ENCODE measurements at places on chromosomes 13 and 19.
A peak's percentile ranks its signal among the peaks of the same experiment; 100 is the strongest.

- no peak for DNase-seq
These were observed 21.1 kb upstream of the ZSCAN18 start for GRCh38 chr19:58118979-58119733.

DNA sequence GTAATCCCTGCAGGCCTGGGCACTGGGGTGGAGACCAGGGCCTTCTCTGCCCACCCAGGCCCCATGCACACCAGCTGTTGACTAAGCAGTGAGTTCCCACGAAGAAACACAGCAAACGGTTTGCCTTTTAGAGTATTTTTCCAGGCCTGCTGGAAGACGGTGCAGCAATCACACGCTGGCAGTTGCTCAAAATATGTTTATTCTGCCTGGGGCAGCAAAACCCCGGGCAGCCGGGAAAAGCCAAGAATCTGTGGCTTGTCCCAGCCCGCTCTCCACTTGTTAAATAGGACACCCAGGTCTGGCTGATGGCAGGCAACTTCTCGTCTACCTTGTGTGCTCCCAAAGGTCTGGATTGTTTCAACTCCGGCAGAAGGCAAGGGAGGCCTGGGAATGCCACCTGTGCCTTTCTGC is 40.8 kb downstream of the GGACT start:
- peak; percentile 54 for DNase-seq

DNA sequence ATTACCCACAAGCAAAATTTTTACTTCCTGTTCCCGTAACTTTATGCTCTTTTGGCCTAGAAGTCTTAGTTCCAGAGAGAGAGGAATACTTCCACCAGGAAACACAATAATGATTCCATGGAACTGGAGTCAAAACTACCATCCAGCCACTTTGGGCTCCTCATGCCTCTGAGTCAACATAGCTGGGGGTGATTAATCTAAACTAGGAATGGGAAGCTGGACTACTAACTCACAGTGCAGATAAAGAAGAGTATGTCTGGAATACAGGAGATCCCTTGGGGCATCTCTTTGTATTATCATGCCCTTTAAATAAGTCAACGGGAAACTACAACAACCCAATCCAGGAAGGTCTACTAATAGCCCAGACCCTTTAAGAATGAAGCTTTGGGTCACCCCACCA is 8.9 kb upstream of the ELF1 start:
- no peak for DNase-seq

DNA sequence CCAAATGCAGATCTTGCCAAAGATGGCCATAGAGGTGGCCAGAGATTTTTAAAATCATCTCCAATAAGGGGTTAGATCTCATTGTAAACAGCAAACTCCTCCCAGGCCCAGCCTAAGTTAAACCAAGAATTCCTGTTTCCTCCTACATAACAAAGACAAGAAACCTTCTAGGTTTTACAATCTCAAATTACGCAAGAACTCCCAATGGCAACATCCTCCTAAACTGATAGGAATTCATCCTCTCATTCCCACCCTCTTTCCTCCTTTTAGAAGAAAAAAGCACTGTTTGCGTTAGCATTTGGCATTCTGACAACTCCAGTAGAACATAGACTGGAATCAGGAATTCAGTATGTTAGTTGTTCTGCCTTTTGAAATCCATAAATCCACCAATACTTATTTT is 14.6 kb downstream of the PROSER1 start:
- no peak for DNase-seq

DNA sequence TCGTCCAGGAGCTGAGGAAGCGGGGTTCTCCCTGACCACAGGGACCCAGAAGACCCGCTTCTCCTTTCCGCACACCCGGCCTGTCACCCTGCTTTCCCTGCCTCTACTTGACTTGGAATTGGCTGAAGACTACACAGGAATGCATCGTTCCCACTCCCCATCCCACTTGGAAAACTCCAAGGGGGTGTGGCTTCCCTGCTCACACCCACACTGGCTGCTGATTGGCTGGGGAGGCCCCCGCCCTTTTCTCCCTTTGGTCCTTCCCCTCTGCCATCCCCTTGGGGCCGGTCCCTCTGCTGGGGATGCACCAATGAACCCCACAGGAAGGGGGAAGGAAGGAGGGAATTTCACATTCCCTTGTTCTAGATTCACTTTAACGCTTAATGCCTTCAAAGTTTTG is 18.9 kb downstream of the VASP start:
- peak; percentile 90 for DNase-seq

GRCh38 chr19:17915940-17916593 is 16.7 kb upstream of the CCDC124 start:
- DNase-seq = no peak
